ENCODE measurements at places on chromosomes 2 and 18.

GRCh38 chr2:216082805-216083204, 1.1 kb downstream of the TMEM169 start:
- no peak for DNase-seq

DNA sequence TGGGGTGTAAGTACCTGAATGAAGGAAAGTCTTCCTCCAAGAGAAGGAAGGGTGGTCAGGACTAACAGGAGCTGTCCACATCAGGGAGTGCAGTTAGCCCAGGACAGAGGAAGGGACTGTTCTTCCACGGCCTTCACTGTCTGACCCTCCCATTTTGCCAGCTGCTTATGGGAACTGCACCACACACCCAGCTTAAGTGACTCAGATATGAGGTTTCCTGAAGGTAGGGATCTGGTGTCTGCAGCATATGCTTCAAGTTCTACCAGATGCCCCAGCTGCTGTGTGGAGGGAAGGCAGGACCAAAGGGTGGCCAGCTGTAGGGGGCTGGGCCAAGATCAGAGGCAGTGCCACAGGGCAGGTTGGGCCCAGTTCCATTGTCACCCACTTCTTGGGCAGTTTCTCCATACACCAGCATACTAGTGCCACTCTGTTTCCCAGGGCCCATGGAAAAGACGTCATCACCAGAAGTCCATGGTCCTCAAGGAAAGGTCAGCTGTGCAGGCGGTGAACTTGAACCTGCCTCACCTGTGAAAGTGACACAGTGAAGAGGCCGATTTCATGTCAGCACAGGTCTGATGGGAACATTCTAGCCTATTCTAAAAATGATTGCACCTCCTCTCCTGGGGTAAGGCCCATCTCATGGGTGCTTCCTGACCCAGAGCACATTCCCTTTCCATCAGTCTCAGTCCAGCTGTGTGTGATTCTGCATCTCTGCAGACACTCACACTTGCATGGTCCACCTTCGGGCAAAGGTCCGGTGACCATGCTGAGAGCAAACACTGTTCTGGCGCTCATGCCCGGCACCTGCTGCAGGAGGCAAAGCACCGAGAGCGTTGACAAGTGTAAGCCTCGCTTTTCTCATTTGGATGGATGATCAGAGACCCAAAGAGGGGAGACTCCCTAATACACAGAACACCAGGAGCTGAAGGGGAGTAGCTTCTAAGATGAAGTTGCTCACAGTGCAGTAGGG, 68.0 kb downstream of the ACAA2 start:
- no peak for DNase-seq

DNA sequence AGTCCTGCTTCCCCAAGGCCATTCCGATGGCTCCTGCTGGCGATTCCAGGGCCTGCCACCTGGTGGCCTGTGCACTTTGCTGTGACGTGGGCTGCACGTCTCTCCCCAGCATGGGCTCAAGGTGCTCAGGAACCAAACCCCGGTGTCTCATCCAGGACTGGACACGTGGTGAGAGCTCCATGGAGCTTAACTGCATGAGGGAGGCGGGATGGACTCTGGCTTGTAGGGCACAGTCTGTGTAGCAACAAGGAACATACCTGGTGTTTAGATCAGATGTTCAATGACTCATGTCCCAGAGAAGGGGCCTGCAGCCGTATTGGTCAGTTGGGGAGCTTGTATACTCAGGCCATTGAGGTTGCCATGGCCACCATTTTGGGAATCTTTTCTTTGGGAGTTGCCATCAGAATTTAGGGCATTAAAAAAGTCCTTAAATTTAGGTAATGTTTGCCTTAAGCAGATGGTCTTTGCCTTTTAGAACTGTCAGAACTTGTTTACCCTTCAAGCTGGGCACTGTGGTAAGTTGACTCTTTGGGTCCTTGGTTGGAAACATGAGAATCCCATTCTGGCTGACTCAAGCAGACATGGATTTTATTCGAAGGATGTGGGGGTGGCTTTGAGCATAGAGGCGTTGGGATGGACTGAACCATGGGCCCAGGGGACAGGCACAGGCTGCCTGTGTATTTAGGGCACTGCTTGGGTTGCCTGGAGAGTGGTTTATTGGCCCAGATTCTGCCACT, 21.0 kb downstream of the AGAP1 start:
- DNase-seq, result no peak

- DNase-seq, result no peak
Observed at GRCh38 chr2:169351725-169352124, 10.6 kb downstream of the LRP2 start.

DNA sequence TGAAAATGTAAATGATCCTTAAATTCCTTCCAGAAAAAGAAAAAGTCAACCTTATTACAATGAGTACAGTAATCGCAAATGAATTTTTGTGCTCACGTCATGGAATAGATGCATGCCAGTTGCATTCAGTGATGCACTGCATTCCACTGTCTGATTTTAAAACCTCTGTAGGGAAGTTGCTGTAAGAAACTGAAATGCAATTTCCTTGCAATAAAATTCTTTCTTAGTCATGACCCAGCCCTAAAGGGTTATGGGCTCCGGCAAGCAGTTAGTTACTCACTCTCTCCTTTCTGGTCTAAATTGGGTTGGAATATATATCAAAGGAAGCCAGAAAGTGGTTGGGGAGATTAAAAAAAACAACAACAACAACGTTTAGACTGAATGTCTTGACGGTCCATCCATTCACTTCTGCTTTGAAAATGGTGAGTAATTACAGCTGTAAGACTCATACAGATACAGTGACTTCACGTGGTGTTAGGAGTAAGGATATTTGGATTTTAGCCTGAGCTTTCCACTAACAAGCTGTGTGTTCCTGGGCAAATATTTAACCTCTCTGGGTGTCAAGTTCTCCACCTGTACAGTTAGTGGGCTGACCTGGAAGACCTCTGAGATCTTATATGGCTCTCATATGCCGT, 8.6 kb upstream of the RND3 start:
- DNase-seq, result no peak

DNA sequence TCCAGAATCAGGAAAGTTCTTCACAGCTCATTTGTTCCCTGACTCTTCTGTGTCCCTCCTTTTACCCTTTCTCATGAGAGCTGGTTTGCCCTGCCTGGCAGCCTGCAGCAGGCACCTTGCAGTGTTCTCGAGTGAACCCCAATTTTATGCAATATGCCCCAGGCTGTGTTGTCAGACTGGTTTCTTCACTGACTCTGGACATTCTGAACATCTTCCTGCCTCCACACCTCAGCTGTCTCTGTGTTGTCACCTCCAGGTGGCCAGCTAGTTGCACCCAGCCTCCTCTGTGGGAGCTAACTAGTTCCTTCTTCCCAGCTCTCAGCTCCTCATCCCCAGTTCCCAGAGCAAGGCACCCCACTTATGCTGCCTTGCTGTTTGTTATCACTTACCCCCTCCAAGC, 5.5 kb downstream of the SETBP1 start:
- no peak for DNase-seq

DNA sequence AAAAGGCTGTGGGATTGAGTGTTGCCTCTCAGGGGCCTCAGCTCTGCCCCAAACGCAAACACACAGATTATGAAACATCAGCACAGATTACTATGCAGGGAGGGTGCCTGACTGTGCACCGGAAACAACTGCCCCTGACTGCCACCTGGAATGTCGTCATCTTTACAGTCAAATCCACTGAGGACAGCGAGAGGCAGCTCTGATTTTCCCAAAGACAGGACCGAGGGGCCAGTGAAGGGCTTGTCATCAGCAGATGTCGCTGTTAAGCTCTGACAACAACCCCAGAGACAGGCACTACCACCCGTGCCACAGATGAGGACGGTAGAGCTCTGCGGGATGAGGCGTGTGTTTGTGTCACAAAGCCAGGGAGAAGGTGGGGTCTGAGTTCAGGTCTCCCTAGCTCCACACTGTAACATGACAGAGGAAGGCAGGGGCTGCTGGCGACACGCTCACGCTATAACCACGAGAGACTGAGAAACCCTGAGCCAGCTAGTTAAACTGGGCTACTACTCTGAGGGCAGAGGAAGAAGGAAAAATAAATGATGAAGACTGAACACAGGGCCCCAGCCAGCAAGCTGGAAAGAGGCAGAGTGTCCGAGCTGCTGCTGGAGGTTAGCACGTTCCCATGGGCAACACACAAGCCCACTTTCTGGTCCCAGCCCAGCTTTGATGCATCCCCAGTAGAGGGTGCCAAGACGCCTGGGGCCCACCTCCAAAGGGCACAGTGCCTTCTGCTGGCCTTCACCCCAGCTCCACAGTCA, 47.0 kb downstream of the PARD6G start:
- no peak for DNase-seq

DNA sequence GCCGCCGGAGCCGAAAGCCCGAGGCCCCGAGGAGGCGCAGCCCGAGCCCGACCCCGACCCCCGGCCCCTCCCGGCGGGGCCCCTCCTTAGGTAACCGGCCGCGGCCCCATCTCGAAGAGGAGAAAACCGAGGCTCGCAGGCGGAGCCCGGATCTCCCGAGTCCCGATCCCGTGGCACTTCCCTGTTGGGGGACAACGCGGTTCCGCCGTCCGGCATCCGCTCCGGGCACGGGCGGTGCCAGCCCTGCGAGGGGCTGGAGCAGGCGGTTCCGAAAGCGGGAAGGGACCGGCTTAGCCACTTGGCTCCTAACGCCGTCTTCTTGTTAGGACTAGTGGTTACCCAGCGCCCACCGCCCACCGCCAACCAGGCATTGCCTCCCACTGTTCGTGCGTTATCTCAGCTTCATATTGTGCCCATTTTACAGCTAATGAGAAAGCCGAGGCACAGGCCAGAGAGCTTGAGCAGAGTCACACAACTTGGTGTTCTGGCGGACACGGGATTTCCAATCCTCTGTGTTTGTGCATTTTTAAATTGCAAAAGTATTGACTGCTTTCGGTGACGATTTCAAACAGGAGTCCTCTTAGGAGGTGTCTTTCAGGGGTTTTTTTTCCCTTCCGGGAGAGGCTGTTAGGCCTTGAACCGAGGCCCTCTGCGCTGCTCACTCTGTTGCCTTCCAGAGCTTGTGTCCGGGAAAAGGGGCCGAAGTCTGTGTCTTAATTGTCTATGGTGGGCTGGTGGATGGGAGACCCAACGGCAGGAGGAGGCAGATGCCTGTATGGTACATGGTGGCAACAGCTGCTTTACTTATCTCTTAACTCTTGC, 562 bp downstream of the CENPA start:
- no peak for DNase-seq

GRCh38 chr2:205848601-205849000, 166.3 kb downstream of the NRP2 start:
- DNase-seq, result no peak

- no peak for DNase-seq
Observed at GRCh38 chr2:28345619-28346018, 47.0 kb upstream of the FOSL2 start.

DNA sequence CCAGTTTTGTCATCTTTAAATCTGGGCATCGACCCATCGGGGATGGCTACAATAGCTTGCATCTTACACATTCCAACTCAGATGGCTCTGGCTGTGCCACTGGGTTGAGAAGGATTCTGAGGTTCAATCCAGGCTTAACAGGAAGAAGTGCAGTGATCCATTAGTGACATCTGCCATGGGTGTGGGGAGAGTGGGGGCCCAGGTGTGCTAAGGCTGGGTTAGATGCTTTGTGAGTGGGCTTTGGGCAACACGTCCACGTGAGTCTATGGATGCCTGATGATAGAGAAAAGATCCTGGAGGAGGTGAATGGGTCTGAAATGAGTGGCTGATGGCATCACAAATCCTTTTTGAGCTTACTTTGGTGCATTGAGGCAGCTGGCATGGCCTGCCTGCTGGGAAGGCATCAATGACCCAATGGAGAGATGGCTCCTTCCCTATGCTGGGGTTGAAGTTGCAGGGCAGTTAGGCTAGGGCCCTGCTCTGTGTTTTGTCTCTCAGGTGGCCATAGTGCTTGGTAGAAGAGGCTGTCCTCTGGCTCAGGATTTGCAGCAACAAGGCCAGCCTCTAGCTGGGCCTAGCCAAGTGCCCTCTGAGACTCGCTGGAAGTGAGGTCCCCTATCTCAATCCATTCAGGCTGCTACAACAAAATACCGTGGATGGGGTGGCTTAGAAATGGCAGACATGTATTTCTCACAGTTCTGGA, 56.7 kb downstream of the HS1BP3 start:
- DNase-seq, result no peak

GRCh38 chr2:193517615-193518014, 1322.9 kb upstream of the TMEFF2 start:
- no peak for DNase-seq

GRCh38 chr2:216787851-216788540, 71.9 kb downstream of the TNP1 start:
- DNase-seq, result no peak

DNA sequence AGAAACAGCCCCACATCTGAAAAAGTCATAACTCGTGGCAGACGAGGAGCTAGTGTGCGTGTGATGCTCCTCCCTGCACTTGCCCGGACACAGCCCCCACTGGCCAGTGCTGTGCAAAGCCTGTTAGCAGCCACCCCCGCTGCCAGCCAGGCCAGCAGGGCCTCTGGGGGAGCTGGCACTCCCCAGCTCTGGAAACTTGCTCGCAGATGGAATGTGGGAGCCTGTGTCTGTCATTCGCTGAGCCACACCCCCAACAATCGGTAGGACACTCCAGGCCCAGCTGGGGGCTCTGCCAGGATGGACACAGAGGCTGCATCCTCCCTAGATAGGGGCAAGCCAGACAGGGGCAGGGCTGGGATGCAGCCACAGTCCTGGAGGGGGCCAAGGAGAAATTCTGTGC, 62.4 kb upstream of the ATG16L1 start:
- DNase-seq, result no peak

GRCh38 chr2:222421626-222422025, 2.7 kb upstream of the SGPP2 start:
- no peak for DNase-seq

DNA sequence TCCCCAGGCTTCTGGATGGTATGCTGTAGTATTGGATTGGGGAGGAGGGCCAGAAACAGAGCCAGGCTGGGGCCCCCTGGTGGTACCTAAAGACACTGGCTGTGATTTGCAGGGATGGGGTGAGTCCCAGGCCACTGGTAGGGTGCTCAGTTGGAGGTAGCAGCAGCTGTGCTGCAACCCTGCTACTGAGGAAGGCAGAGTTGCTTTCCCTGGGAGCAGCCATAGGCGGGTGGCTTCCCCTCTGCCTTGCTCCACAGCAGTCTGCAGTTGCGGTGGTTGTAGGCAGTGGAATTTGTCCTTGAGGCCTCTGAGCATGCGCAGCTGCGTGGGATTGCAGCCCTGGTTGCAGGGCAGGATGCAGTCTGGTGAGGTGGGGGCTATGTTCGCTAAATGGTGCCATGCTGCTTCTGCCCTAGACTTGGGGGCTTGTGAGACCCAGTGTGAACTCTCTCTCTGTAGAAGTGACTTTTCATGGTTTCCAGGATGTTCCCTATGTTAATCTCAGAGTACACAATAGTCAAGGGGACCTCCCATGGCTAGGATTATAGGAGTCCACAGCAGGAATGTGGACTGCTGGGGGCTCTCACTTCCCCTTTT, 443.5 kb downstream of the XIRP2 start:
- DNase-seq, result no peak

Data from thyroid gland (tissue), 4 donors.